CD8-positive, alpha-beta T cell (primary cell): ENCODE measurements at places on chromosomes 16 and 17.

- no peak for DNase-seq
These were observed 40.9 kb upstream of the NAT9 start for GRCh38 chr17:74816905-74817620.

DNA sequence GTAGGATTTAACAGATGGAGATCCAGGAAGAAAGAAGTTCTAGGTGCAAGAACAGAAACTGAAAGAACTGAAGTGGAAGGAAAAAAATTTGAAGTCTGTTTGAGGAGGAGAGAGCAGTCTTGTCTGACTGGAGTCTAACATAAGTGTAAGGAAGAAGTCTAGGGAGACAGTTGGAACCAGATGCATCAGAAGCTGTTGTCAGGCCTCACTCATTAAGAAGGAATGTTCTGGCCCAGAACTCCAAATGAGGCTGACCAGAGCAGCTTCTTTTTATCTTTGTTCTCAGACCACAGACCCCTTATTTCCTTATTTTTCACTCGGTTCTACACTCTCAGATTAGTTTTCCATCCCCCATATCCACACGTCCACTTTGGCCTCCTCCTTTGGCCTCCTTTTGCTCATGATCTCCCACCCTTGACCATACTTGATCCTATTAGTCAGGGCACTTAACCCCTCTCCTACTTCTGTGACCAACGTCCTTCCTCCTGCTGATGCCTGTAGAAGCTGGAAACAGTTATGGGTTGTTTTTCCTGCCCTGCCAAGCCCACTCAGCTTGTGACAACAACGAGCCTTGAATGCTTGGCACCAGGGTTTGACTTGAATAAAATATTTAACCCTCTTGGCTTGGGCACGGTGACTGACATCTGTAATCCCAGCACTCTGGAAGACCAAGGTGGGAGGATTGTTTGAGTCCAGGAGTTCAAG lies 7.0 kb upstream of the MYH2 start:
- DNase-seq = no peak

- no peak for DNase-seq
These were observed 37.5 kb upstream of the CIBAR2 start for GRCh38 chr16:85149776-85150175.

DNA sequence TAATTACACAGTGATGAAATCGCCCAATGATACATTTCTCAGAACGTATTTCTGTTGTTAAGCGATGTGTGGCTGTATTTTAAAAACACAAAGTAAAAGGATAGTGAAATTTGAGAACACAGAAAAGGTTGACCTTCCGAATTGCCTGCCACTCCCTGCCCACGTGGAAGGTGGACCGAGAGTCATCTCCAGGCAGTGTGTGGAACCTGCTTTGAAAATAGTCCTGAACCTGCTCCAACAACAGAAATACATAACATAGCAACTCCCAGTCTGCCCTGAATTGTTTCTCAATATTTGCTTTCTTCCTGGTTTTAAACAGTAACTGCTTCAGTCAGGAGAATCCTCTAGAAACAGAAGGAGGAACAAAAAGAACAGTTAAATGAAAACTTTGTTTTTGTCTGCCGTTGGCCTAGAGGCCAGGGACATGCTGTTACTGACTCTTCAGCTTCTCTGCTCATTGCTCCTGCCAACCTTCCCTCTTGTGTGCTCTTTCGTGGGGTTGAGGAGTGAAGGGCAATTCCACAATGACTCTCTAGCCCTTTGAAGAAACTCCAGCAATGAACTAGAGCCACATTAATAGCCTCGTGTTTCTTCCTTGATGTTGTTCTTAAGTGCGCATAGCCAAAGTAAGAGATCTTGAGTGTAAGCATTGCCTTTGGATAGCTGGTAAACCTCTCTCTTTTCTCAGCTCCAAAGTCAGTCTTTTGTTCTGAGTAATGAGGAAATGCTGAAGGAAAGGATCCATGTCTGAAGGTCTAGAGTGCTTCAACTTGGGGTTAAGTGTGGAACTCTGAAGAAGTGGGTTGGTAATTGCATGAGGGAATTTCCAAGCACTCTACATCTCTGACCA lies 452.5 kb upstream of the CCL2 start:
- no peak for DNase-seq
